ENCODE measurements at places on chromosomes 13 and 19. TPM values are rescaled to one million over a fixed set of nuclear protein-coding genes. Genes with fewer than 3 reads are reported as not detected.
A peak's percentile ranks its signal among the peaks of the same experiment; 100 is the strongest.

DNA sequence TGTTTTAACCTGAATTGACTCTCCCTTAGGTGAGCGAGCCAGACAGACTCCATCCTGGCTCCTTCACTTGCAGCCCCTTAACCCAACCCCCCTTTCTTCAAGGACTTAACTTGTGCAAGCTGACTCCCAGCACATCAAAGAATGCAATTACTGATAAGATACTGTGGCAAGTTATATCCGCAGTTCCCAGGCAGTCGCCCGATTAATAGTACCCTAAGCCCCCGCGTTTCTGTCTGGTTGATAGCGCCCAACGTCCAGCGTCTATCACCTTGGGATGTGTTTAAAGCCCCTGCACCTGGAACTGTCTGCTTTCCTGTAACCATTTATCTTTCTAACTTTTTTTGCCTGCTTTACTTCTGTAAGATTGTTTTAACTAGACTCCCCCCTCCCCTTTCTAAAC is 6.2 kb downstream of the HSD17B14 start:
- no peak for DNase-seq
- no peaks in the 10 kb centered on the region for H3K4me1 ChIP-seq
- H3K27me3 ChIP-seq: no peaks in the 10 kb centered on the region
- no peak overlapping the region for H3K27ac ChIP-seq
- H3K36me3 ChIP-seq: no peaks in the 10 kb centered on the region

DNA sequence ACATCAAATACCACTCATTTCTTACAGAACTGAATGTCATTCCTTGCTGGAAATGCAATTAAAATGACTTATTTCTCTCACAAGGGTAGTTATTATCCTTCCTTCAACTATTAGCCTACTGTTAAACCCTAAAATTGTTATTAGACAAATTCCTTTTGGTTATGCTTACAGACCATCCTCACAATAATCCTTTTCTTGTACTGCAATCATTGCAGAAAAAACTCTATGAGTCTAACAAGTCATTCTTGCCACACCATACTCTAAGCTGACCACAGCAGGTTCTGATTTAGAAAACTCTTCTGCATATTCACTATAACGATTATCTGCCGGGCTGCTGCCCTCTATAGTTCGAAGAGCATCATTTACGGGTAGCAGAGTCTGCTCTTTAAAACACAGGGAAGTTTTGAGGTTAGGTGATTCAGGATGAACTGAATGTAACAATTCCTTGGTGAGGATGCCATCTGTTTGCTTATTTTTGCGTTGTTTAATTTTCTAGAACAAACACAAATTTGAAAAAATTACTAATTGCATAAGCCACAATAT is 38.2 kb downstream of the MTMR6 start:
- no peaks in the 10 kb centered on the region for H3K27me3 ChIP-seq
- no peak for DNase-seq
- H3K27ac ChIP-seq: no peak overlapping the region
- H3K36me3 ChIP-seq: peaks cover 4% of the 10 kb centered on the region
- no peaks in the 10 kb centered on the region for H3K4me1 ChIP-seq
- H3K4me3 ChIP-seq: no peak overlapping the region

- H3K27ac ChIP-seq: no peak overlapping the region
- H3K4me3 ChIP-seq: no peak overlapping the region
- DNase-seq: no peak
- no peaks in the 10 kb centered on the region for H3K36me3 ChIP-seq
- no peaks in the 10 kb centered on the region for H3K27me3 ChIP-seq
- peaks cover 73% of the 10 kb centered on the region for H3K4me1 ChIP-seq
Measured at GRCh38 chr19:6060600-6061375, 49.5 kb downstream of the RFX2 start.

TNFSF9 gene
- 0.14 TPM for polyA plus RNA-seq

GRCh38 chr19:18698321-18699167 is 15.1 kb downstream of the CRTC1 start:
- no peaks in the 10 kb centered on the region for H3K27me3 ChIP-seq
- no peaks in the 10 kb centered on the region for H3K36me3 ChIP-seq

N4BP2L1 gene
- 3.2 TPM for polyA plus RNA-seq

DNA sequence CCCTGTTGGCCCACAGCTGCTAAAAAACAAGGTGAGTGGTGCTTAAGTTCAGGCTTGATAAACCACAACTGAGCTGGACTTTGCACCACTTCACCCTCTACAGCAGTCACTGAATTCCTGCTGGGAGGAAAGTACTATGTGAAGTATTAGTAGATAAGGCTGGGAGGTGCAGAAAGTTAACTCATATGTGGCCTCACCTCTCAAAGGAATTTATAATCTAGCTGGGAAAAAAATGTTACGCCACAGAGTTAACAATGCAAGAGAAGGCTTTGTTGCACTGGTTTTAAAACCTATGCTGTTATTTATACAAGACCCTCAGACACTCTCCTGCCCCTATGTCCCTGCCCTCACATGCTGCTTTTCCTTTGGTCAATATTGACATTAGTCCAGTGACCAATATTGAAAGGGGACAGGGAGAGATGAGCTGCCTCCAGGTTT is 60.9 kb downstream of the LIG4 start:
- no peak for DNase-seq
- no peak overlapping the region for H3K27ac ChIP-seq
- no peaks in the 10 kb centered on the region for H3K4me1 ChIP-seq
- H3K36me3 ChIP-seq: no peaks in the 10 kb centered on the region
- H3K27me3 ChIP-seq: no peaks in the 10 kb centered on the region

DNA sequence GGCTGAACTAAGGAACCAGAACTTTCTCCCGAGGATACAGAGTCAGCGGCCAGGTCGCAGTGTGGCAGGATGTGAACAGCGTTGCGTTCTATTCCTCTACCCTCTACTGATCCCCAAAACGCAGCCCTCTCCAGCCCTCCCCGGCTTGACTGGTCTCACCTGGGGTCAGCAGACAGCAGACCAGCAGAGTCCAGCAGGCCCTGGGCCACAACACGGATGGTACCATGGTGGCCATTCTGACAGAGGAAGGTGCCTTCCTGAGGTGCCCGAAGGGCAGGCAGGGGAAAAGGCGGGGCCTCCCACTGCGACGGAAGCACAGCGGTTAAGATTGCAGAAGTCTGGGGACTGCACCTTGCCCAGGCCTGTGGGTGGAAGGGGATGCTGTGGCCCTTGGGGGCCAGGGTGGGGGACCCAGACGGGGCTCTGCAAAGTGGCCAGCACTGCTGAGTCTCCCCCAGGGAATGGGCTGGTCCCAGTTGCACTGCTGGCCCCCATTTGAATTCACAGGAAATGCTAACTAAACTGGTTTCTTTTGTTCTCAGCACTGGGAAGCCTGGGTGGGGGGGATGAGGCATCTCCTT is at the start of gene ICAM3:
Gene ICAM3 (minus strand): TSS at position 245 of the 581 bp plus-strand sequence. CDS start 10 bp downstream, at position 235.
- H3K27ac ChIP-seq: peak within 1 kb of the TSS; percentile 86
- no peaks in the 10 kb centered on the region for H3K36me3 ChIP-seq
- H3K4me3 ChIP-seq: no peak within 1 kb of the TSS
- peaks cover 7% of the 10 kb centered on the region for H3K4me1 ChIP-seq
- no peak for DNase-seq

- no peak overlapping the region for H3K4me3 ChIP-seq
- H3K27me3 ChIP-seq: no peaks in the 10 kb centered on the region
- DNase-seq: no peak
- H3K36me3 ChIP-seq: no peaks in the 10 kb centered on the region
Measured at GRCh38 chr13:105961438-105961837, 574.0 kb downstream of the EFNB2 start.

GRCh38 chr13:110350509-110350908 is 43.4 kb downstream of the COL4A2 start:
- H3K4me1 ChIP-seq: peaks cover 25% of the 10 kb centered on the region
- H3K27me3 ChIP-seq: no peaks in the 10 kb centered on the region
- H3K27ac ChIP-seq: peak overlapping the region; percentile 76
- no peak overlapping the region for H3K4me3 ChIP-seq
- no peak for DNase-seq

PCDH8 gene
- not detected for polyA plus RNA-seq

FGF21 gene
- not detected for polyA plus RNA-seq

- peak overlapping the region; percentile 100 for H3K27ac ChIP-seq
- peaks cover 6% of the 10 kb centered on the region for H3K4me1 ChIP-seq
- no peaks in the 10 kb centered on the region for H3K27me3 ChIP-seq
Measured at GRCh38 chr13:110914331-110915056, 375 bp downstream of the ANKRD10 start.

DNA sequence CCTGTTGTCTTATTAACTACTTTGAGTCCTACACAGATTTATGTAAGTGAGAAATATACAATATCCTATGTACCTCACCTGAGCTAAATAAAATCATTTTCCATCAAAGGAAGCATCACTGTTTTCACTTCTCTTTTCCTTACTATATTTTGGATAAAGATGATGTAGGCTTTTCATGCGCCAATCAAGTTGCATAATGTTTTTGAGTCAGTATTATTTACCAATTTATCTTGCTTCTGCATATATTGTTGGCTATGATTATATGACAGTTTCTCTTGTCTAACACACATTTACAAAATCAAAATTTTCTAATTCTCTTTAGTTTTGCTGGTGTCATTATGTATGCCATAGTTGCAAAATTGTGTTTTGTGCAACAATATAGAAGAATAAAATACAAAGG is 67.9 kb upstream of the FRY start:
- no peak overlapping the region for H3K27ac ChIP-seq
- no peak for DNase-seq
- peaks cover 15% of the 10 kb centered on the region for H3K4me1 ChIP-seq
- H3K4me3 ChIP-seq: no peak overlapping the region
- no peaks in the 10 kb centered on the region for H3K27me3 ChIP-seq
- H3K36me3 ChIP-seq: no peaks in the 10 kb centered on the region

- peak within 1 kb of the TSS; percentile 59 for H3K4me3 ChIP-seq
- H3K27ac ChIP-seq: peak within 1 kb of the TSS; percentile 96
- DNase-seq: peak; percentile 84
- peaks cover 60% of the 10 kb centered on the region for H3K4me1 ChIP-seq
Measured at GRCh38 chr19:44748426-44749254, at the start of gene BCL3. TSS of gene BCL3 (plus strand) at chr19:44748708. CDS start at chr19:44748791, 83 bp downstream.

FAM216B gene
- polyA plus RNA-seq: 0.15 TPM

PDX1 gene
- polyA plus RNA-seq: not detected

- no peaks in the 10 kb centered on the region for H3K27me3 ChIP-seq
- H3K4me3 ChIP-seq: no peak overlapping the region
Measured at GRCh38 chr19:20482721-20483120, 82.9 kb downstream of the ZNF737 start.

DNA sequence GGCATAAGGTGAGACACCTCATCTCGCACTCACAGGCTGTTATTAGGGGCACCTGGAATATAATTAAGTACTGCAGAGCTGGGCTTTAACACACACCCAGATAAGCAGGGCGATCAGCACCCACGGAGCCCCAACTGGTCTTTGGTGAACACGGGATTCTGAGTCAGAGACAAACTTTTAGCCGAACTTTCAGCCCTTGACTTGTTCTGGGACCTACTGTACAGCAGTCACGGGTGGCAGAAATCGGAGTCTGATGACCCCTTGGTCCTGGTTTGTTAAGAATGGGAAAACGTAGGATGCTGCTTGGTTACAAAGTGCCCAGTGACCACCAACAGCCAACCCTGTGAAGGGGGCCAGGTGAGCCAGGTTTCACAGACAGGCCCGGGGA is 9.0 kb downstream of the SH3GL1 start:
- no peaks in the 10 kb centered on the region for H3K27me3 ChIP-seq
- peaks cover 18% of the 10 kb centered on the region for H3K36me3 ChIP-seq
- peak overlapping the region; percentile 16 for H3K4me3 ChIP-seq
- peaks cover 54% of the 10 kb centered on the region for H3K4me1 ChIP-seq
- peak overlapping the region; percentile 86 for H3K27ac ChIP-seq

MARK4 gene
- 21.4 TPM for polyA plus RNA-seq

KLC3 gene
- 0.16 TPM for polyA plus RNA-seq

DNA sequence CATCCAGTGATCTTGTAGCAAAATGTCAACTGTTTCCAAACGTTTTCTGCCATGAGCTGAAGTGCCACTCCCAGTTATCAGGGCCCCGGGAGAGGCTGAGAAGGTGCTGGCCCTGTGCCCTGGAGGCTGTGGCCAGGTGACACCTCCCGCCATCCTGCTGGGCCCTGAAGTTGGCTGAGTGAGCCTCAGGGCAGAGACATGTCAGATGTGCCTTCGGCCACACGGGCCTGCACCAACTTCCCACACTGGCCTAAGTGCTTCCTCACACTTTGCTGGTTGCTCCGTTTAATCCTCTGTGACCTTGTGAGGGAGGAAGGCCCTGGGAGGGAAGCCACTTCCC is 4.8 kb downstream of the ADPRHL1 start:
- no peaks in the 10 kb centered on the region for H3K27me3 ChIP-seq
- no peak overlapping the region for H3K4me3 ChIP-seq
- DNase-seq: peak; percentile 73

RYR1 gene
- 1.7 TPM for polyA plus RNA-seq

PTGIR gene
- 8.5 TPM for polyA plus RNA-seq

GRCh38 chr19:17762505-17763229 is 11.4 kb downstream of the FCHO1 start:
- no peaks in the 10 kb centered on the region for H3K36me3 ChIP-seq
- H3K4me3 ChIP-seq: no peak overlapping the region
- H3K27me3 ChIP-seq: peaks cover 5% of the 10 kb centered on the region
- H3K4me1 ChIP-seq: peaks cover 9% of the 10 kb centered on the region

KIR2DL3 gene
- 0.03 TPM for polyA plus RNA-seq

EDDM13 gene
- not detected for polyA plus RNA-seq

- no peak overlapping the region for H3K4me3 ChIP-seq
- no peak for DNase-seq
- H3K27me3 ChIP-seq: peaks cover 36% of the 10 kb centered on the region
- H3K36me3 ChIP-seq: no peaks in the 10 kb centered on the region
- no peak overlapping the region for H3K27ac ChIP-seq
Measured at GRCh38 chr19:39111593-39112199, 13.9 kb upstream of the PAK4 start.

GRCh38 chr13:83168590-83168989 is 713.7 kb downstream of the SLITRK1 start:
- H3K4me1 ChIP-seq: no peaks in the 10 kb centered on the region
- no peak for DNase-seq

GRCh38 chr13:73967397-73968165 is 166.6 kb downstream of the KLF12 start:
- no peaks in the 10 kb centered on the region for H3K36me3 ChIP-seq
- DNase-seq: no peak

DNA sequence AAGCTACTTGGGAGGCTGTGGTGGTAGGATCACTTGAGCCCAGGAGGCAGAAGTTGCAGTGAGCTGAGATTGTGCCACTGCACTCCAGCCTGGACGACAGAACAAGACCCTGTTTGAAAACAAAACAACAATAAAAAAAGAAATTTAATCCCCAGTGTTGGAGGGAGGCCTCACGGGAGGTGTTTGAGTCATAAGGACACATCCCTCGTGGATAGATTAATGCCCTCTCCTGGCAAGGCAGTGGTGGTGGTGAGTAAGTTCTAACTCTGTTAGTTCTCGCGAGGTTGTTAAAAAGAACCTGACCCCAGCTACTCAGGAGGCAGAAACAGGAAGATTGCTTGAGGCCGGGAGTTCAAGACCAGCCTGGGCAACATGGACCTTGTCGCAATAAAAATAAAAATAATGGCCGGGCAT is 27.6 kb upstream of the SIN3B start:
- DNase-seq: no peak
- H3K27ac ChIP-seq: no peak overlapping the region
- H3K27me3 ChIP-seq: no peaks in the 10 kb centered on the region
- no peak overlapping the region for H3K4me3 ChIP-seq
- no peaks in the 10 kb centered on the region for H3K36me3 ChIP-seq
- no peaks in the 10 kb centered on the region for H3K4me1 ChIP-seq

GRCh38 chr19:35959040-35959967 is 23.1 kb downstream of the LRFN3 start:
- peaks cover 13% of the 10 kb centered on the region for H3K27me3 ChIP-seq
- no peaks in the 10 kb centered on the region for H3K36me3 ChIP-seq
- H3K4me1 ChIP-seq: no peaks in the 10 kb centered on the region
- no peak overlapping the region for H3K27ac ChIP-seq
- H3K4me3 ChIP-seq: no peak overlapping the region
- peak; percentile 49 for DNase-seq

All from heart right ventricle (tissue), 16 donors.